ENCODE measurements at places on chromosomes 6 and 20.

- DNase-seq, result no peak
Measured at GRCh38 chr6:142783499-142783898, 161.5 kb downstream of the HIVEP2 start.

DNA sequence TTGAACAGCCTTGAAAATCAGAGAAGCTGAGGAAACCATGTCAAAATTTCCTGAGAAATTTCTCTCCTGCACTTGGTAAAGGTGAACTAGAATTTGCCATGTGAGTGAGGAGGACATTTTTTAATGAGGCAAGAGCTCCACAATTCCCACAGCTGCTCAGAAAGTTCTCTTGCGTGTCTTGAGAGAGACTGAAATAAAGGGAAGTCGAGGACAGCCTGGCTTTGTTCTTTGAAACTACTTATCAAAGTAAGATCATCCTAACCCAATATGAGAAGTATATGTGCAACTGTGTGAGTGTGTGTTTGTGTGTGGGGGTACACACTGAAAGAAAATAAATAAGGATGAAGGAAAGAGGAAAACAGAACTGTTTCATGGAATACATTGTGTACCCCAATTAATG lies 163.4 kb downstream of the SLC24A3 start:
- no peak for DNase-seq

- DNase-seq, result no peak
Measured at GRCh38 chr20:3258429-3258828, 19.4 kb upstream of the SLC4A11 start.

DNA sequence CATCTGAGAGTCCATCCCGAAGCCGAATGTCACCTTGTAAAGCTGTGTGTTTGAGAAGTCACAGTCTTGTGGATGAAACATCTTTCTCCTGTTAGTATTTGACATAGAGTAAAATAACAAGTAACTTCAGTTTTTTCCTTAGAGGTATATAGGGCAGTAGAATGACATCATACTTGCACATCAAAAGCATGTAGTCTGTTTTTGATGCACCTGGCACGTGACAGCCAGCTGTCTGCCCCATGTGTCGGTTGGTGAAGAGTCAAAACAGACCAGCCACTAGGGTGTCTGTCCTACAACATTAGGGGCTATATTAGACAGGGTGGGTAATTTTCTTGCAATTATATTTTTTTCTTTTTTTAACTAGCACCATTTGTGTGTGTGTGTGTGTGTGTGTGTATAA lies 70.2 kb downstream of the SNX9 start:
- no peak for DNase-seq

DNA sequence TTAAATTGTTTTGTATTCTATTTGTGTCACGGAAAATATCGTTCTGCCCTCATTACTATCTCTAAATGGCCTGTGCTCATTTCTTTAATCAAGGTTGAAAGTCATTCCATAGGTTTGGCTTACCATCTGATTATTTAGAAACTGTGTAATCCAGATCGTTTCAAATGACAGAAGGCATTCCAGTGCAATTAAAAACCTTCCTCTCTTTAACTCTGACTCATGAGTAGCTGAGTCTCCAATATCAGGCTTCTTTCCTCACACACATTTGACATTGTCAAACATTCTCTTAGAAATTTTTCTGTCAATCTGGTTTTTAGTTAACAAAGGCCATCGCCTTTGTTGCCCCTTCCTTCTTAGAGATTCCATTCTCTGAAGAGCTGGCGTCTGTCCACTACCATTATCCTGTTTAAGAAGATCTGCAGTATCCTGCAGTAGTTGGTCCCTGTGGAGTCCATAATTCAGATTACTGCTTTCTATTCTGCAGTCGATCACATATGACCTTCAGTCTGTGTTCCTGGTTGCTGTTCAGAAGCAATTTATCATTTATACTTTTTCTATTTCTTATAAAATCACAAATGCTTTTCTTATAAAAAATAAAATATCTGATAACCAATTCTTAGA lies 3.9 kb upstream of the TRDN start:
- no peak for DNase-seq

DNA sequence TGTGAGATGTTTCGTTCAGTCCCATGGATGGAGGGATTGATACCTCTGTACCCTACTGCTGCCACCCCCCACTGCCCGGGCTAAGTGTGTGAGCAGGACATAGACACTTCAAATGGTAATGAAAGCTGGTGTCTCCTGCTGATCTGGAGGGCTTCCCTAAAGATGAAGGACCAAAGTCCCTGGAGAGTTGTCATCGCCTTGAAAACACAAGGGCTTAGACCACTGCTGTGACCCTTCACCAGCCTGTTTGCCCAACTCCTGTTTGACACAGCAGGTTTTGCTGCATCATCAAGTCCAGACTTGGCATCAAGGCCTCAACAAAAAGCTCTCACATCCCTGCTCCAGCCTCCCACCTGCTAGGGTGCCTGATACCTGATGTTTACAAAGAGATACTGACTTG lies 57.9 kb upstream of the FAM8A1 start:
- DNase-seq, result no peak

Measured in left renal pelvis (tissue), 4 donors.